ENCODE measurements at places on chromosomes 5 and 9.

- no peak for DNase-seq
Measured at GRCh38 chr5:62326702-62327101, 20.7 kb downstream of the KIF2A start.

DNA sequence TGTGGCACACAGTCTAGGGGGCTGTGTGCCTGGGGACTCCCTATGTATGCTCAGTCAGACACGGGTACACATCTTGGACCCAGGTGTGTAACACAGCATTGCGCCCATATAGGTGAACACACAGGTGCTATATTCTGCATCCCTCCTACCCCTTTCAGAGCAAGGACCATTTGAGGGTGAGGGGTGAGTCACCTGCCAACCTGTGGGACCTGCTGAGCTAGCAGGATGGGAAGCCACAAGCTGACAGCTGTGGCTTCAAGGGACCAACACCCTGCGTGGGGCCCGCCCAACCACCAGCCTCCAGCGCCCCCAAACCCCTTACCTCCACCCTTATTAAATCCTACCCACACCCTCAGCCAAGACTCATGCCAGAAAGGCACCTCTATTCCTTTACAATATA, 14.6 kb upstream of the AQP7 start:
- DNase-seq = no peak

GRCh38 chr9:36881743-36882441, 152.2 kb downstream of the PAX5 start:
- no peak for DNase-seq

DNA sequence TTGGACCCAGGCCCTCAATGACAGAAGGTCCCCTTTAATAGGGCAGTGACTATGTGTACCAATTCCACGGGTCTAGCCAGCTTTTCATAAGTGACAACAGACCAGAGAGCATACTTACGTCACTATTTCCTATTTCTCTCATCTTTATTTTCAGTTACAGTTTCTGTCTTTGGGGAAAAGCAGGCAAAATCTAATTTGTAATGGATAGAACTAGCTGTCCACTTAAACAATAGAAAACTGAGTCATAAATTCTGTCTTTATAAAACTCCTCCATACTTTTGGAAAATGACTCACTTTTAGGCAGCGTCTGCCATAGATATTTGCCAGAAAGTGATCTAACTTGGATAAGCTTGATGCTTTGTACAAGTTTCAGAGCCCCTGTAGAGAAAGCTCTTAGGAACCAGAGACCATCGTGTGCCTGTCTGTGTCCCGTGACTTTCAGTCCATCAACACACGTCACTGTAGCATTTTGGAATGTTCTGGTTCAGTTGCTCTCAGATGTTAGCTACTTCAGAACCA, 101.9 kb downstream of the F2RL2 start:
- DNase-seq = no peak

DNA sequence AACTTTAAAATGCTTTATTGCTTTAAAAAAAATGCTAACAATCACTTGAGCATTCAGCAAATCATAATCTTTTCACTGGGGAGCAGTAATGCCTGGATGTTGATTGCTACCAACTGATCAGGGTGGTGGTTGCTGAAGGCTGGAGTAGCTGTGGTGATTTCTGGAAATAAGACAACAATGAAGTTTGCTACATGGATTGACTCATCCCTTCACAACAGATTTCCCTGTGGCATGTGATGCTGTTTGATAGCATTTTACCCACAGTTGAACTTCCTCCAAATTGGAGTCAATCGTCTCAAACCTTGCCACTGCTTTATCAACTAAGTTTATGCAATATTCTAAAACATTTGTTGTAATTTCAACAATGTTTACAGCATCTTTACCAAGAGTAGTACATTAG, 83.3 kb downstream of the MLLT3 start:
- DNase-seq = no peak

GRCh38 chr5:66909364-66909763, 287.2 kb downstream of the CD180 start:
- DNase-seq = no peak

GRCh38 chr5:32514806-32515205, 70.3 kb upstream of the ZFR start:
- DNase-seq = no peak

DNA sequence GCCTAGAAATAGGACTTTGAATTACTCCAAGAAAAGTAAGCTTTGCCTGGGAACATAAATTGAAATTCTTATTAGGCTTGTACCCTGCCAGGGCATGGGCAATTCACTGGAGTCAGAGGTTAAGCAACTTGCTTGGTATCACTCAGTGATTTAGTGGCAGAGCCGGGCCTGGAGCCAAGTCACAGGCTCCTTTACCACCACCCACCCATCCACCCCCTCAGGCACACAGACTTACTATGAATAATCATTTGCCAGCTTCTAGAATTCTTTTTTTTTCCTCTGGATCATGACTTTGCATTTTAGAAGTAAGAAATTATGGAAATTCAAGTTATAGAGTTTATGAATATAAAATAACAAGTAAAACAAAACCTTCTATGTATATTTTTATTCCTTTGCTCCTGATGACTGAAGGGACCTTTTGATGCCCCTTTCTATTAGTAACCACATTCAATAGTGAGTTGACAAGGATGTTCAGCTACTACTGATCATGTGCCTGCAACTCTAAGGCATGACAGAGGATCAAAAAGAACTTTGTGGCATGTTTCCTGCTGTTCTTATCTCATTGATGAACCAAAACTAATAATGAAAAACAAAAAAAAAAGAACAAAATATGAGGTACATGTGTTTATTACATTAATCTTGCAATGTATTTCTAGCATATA, 614.7 kb downstream of the TLR4 start:
- DNase-seq = no peak

DNA sequence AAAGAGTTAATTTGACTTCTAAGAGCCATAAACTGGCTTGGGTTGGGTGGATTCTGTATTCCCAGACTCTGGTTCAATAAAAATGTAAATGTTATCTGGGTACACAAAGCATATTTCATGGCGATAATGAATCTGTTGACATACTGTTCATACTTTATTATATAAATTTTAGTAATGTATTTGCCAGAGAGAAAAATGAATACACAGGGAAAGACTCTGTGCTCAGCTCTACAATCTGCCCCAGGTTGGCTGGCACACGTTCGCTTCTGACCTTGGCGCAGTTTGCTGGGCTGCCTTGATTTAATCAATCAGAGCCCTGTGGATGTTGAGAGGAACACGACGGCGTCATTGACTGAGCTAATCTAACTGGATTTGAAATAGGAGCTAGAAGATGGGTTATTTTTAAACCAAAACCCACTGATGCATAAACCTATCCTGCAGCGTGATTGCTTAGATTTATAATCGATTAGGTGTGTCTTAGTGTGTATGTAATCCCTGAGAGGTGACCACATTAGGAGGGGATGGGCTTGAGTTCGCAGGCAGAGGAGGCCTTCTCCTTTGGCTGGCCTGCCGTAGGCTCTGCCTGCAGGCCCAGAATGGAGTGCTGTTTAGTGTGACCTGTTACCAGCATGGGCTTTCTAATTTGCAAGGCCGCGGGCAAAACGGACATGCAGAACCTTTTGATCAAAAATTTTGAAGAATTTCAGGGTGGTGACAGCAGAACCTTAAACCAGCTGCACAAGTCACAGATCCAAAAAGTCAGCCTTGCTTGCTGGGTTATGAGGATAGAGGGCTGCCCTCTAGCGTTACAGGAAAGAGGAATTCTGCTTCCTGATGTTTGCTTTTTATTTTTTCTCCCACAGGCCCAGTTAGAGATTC, 3.9 kb upstream of the ADCY2 start:
- DNase-seq = no peak

DNA sequence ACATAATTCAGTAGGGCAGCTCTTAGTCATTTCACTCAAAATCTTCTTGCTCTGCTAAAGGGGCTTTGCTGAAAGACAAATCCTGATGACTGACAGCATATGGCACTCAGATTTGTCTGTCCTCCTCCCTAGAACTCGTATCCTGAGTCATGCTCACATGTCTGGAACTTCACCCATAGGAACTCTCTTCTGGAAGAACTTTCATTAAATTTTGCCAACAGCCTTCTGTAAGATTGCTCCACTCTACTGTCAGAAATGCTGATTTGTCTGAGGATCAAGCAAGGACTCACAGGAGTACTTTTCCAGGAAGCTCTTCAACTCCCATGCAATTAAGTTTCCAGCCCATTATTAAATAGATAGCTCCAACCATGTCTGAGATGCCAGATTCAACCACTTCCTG, 59.8 kb upstream of the SNX2 start:
- DNase-seq = no peak

DNA sequence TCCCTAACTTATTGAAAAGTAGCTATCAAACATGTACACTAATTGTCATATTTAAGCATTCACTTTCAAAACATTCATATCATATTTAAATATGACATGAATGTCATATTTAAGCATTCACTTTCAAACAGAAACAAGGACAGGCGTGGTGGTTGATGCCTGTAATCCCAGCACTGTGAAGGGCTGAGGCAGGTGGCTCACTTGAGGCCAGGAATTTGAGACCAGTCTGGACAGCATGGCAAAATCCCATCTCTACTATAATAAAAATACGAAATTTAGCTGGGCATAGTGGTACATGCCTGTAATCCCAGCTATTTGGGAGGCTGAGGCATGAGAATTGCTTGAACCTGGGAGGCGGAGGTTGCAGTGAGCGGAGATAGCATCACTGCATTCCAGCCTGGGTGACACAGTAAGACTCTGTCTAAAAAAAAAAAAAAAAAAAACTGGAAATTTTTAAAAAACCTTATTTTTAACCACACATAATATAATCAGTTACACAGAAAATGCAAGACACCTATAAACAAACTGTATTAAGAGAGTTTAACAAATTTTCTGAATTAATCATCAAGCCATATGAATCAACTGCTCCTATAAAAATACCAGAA, 88.1 kb downstream of the LPAR1 start:
- DNase-seq = no peak

DNA sequence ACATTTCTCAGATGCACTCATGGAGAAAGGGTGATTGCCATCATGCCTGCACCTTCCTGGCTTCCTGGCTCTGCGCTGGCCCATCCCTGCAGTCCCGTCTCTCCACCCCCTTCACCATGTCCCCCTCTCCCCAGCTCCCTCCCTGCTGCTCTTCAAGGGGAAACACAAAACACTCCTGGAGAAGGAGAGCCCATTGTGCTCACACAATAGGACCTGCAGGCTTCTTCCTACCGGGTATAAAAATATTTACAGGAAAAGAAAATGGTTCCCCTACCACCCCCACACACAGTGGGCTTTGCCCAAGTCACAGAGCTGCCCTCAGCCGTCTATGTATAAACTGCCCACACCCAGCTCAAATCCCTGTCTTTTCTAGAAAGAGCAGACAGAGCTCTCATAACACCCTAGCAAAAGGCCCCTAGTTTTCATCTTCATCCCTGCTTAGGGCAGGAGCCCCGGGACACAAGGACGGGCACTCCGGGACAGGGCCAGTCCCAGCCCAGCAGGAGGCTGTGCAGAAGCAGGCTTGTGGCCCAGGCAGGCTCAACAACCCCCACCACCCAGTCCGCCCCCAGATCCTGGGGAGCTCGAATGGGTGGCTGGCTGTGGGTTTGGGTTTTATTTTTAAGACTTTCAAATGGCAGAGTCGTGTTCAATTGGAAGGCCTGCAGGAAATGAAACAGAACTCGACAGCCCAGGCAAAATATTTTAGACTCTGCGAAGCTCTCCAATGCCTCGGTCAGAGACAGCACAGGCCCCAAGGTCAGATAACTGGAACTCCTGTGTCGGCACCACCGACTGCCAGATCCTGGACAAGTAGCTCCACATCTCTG, 77.3 kb downstream of the LRSAM1 start:
- no peak for DNase-seq

DNA sequence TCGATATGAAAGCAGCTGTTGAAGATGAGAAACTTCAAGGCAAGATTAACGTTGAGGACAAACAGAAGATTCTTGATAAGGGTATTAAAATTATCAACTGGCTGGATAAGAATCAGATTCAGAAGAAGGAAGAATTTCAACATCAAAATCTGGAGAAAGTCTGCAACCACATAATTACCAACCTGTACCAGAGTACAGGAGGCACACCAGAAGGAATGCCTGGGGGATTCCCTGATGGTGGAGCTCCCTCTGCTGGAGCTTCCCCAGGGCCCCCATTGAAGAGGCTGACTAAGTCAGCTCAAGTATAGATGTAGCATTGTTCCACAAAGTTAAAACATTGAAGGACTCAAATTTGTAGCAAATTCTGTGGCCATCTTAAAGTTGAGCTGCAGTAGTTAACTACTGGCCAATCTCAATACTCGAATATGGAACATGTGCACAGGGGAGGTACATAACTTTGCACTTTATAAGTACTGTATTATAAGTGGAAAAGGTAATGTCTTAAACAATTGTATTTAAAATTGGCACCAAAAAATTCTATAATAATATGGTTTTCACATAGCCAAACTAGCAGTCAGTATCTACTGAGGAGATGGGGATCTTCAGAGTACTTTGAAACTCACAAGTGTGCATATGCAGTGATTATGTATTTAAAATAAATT, 237.5 kb downstream of the CHSY3 start:
- DNase-seq = no peak

DNA sequence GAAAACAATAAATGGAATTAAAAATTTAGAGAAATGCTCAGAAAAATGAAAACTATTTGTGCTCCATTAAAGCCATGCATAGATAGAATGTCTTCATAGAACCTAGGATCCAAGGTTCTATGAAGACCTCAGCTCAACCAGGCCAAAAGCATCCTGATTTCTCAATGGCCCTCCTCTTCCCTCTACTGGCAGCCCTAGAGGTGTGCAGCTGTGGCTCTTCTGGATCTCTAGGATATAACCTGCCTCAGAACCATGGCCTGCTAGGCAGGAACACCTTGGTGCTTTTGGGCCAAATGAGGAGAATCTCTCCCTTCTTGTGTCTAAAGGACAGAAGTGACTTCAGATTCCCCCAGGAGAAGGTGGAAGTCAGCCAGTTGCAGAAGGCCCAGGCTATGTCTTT, 15.1 kb downstream of the IFNA1 start:
- DNase-seq = no peak

- DNase-seq = no peak
Measured at GRCh38 chr5:98557916-98558315, 215.5 kb upstream of the RGMB start.

- no peak for DNase-seq
Measured at GRCh38 chr9:1713841-1714240, 301.3 kb upstream of the SMARCA2 start.

DNA sequence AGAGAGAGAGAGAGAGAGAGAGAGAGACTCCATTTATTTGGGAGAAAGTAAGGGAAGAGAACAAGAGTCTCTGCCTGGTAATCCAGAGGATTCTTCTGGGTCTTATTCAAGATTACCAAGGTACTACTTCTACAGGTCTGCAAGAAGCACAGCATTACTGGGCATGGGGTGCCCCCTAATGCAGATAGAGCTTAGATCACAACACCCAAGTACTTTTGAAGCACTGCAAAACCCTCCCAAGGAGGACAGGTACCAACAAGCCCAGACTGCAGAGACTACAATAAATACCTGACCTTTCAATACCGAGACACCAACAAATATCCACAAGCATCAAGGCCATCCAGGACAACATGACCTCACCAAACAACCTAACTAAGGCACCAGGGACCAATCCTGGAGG, 94.7 kb upstream of the PHF24 start:
- no peak for DNase-seq

DNA sequence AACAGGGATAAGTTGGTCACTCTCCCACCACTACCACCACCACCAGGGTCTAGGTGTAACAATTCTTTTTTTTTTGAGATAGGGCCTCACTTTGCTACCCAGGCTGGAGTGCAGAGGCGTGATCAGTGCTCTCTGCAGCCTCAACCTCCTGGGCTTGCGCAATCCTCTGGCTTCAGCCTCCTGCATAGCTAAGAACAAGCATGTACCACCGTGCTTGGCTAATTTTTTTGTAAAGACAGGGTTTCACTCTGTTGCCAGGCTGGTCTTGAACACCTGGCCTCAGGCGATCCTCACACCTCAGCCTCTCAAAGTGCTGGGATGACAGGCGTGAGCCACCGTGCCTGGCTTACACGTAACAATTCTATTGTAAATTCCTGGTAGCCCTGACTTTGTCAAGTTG, 27.5 kb downstream of the CORO2A start:
- no peak for DNase-seq

Data from SK-N-DZ (cell line).